ENCODE measurements at places on chromosomes 7 and 10.

DNA sequence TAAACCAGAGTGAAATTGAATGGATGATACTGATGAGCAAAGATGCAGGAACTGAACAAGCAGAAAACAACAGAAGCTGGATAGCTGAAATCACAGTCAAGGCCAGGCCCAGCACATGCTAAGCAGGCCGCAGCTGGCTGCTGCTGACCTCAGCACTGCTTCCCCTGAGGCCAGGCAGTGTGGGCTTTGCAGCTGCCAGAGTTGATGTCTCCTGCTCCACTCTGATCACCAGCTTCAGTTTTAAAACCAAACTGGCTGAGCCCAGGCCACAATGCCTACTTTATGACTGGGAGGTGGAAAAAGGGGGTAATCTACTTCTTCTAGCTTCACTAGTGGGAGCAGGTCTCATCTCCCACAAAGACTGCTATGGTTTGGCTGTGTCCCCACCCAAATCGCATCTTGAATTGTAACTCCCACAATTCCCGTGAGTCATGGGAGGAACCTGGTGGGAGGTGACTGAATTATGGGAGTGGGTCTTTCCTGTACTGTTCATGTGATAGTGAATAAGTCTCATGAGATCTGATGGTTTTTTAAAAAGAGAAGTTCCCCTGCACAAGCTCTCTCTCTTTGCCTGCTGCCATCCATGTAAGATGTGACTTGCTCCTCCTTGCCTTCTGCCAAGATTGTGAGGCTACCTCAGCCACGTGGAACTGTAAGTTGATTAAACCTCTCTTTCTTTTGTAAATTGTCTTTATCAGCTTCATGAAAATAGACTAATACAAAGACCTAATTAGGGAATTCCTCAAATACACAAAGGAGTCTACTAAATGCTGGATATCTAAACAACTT is 136.4 kb upstream of the ITGB1 start:
- peaks cover 24% of the 10 kb centered on the region for H3K4me1 ChIP-seq
- H3K36me3 ChIP-seq: peaks cover 48% of the 10 kb centered on the region
- H3K4me3 ChIP-seq: no peak overlapping the region
- no peak overlapping the region for H3K27ac ChIP-seq
- DNase-seq: no peak

DNA sequence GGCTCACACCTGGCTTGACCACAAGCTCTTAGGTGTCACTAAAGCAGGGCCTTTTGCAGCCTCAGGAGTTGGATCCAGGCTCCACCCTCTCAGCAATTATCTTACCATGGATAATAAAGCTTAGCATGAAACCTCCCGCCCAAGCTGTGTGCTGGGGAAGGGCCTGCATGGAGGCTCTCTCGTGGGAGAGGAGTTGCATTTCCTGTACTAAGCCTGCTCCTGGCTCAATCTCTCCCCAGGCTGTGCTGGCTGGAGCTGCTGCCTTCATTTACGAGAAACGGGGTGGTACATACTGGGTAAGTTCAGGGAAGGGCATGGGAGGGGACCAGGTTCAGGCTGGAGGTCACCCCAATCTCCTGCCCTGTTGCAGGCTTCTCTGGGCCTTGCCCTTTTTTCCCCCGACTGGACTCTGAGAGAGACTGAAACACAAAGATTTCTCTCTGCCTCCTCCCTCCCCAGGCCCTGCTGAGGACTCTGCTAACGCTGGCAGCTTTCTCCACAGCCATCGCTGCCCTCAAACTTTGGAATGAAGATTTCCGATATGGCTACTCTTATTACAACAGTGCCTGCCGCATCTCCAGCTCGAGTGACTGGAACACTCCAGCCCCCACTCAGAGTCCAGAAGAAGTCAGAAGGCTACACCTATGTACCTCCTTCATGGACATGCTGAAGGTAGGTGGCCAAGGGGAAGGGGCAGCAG is 2.7 kb downstream of the TMEM176A start:
- H3K27ac ChIP-seq: no peak overlapping the region
- H3K4me1 ChIP-seq: 0 out of 2 replicates have a peak, but pooled peaks cover 9% of the 10 kb centered on the region
- peaks cover 61% of the 10 kb centered on the region for H3K27me3 ChIP-seq
- DNase-seq: no peak
- peaks cover 15% of the 10 kb centered on the region for H3K36me3 ChIP-seq
- no peak overlapping the region for H3K4me3 ChIP-seq

- peaks cover 10% of the 10 kb centered on the region for H3K4me1 ChIP-seq
- H3K36me3 ChIP-seq: no peaks in the 10 kb centered on the region
- H3K27me3 ChIP-seq: no peaks in the 10 kb centered on the region
- no peak overlapping the region for H3K4me3 ChIP-seq
- H3K27ac ChIP-seq: no peak overlapping the region
These were observed 5.0 kb downstream of the AKR1B10 start for GRCh38 chr7:134532180-134532953.

DNA sequence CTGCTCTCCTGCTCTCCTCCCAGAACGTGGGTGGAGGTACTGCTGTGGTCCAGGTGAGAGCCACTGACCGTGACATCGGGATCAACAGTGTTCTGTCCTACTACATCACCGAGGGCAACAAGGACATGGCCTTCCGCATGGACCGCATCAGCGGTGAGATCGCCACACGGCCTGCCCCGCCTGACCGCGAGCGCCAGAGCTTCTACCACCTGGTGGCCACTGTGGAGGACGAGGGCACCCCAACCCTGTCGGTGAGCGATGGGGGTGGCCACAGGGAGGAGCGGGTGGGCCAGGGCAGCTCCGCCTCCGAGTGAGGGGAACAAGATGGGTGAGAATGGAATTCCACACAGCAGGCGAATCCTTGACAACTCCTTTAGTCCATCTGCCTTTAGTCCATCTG is 22.1 kb upstream of the C10orf105 start:
- no peak for DNase-seq
- no peak overlapping the region for H3K4me3 ChIP-seq
- peaks cover 3% of the 10 kb centered on the region for H3K27me3 ChIP-seq
- peaks cover 12% of the 10 kb centered on the region for H3K4me1 ChIP-seq
- no peak overlapping the region for H3K27ac ChIP-seq

- no peak overlapping the region for H3K4me3 ChIP-seq
- no peaks in the 10 kb centered on the region for H3K27me3 ChIP-seq
- peaks cover 8% of the 10 kb centered on the region for H3K4me1 ChIP-seq
- DNase-seq: no peak
These were observed 13.5 kb upstream of the MSRB2 start for GRCh38 chr10:23081891-23082290.

All from WTC11 (cell line).